Stimulated activated CD4-positive, alpha-beta T cell treated with anti-CD3 and anti-CD28 coated beads, Interleukin-15, amount 100 ng/mL, for 24 hours (primary cell): ENCODE measurements at places on chromosomes 5 and 9.

DNA sequence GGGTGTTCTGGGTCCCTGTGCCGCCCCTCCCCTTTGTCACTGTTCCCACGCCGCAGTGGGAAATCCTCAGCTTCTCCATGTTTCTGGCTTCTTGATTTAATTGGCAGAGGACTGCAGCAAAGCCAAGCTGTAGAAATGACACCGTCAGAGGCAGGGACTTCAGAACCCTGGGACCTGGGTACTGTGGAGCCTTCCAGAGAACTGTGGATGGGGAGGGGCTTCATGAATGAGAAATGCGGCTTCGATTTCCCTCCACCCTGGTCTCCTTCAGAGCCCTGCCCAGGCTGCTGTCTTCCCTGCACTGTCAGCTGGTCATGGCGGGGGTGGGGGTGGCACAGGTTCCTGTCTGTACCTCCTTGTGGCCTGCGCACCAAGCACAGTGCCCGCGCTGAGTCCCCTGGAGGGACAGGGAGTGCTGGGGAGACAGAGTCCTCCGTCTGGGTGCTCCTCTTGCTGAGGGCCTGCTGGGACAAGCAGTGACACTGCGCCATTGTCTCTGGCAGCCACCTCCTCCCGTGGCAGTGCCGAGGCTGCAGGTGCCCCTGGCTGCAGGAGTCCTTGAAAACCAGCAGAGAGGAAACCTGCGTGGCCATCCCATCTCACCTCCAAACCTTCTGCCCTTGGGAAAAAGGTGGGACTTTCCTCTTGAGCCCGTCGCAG is 47.2 kb downstream of the COL5A1 start:
- DNase-seq: no peak

GRCh38 chr5:97454015-97454414 is 271.0 kb upstream of the RIOK2 start:
- no peak for DNase-seq

GRCh38 chr9:8845376-8845775 is 1045.8 kb upstream of the DMAC1 start:
- no peak for DNase-seq

DNA sequence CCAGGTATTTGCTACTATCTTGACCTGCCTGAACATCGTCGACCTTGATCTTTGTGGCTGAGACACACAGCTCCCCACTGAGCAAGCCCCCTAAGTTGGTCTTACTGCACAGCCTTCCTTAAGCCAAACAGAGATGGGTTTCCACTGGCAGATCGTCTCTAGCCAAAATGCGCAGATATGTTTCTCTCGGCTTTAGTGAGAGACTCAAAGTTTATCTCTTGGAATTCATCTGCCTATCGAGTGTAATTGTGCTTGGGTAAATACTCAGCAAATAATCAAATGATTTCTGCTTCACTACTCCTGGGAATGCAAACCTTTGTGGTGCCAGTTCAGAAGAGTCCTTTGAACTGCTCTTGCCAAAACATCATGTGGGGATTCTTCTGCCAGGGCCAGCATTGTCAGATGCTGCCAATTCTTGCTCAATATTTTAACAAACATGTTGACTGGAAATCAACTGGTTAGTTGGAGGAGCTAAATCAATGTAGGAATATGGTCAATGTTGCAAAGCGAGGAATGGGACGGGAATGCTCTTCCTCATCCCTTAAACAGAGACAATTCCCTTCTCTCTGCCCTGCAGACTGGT is 141.2 kb upstream of the SLC28A3 start:
- no peak for DNase-seq

DNA sequence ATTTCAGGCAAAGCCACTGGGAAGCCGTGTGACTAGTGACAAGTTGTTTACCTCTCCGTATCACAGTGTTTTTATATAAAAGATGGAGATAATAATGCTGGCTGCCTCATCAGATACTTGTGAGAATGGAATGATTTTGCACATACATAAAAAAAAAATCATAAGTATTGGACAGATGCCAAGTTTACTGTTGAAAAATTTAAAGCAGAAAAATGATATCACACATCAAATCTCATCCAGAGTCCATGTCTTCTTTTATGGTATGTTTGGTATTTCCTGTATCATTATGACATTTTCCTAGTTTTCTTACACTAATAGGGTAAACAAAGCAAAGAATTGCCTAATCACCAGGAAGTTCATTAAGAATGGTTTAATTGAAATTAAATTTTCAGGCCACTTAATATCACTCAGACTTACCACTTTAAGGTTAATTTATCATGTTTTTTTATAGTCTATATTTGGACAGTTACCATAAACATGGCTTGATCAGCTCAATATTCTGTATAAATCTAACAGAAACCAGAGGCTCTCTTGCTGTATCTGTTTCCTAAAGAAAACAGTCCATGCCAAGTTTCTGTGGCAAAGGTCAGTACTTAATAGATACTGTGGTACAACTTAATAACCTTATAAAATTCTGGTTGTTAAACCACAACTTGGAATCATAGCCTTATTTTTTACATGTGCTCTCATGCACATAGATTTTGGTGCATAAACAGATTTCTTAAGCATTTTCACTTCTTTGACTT is 656.5 kb upstream of the RIOK2 start:
- DNase-seq: no peak

DNA sequence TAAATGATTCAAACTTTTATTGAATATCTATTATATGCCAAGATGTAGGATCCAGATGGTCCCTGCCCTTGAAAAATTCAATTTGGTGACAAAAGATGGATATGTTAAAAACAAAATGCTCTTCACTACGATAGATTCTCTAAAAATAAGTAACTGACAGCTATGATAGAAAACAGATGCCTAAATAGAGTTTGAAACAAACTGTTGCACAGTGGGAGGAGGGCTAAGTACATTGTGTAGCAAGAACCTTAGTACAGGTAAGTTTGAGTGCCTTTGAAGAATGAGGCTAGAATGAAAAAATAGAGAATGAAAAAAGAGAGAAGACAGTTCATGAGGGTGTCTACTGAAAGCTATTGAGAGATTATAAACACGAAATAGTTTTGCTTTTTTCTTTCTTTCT is 54.3 kb downstream of the HOMER1 start:
- no peak for DNase-seq

- no peak for DNase-seq
Measured at GRCh38 chr9:76355886-76356285, 38.3 kb downstream of the RFK start.

GRCh38 chr5:32388432-32389129 is 56.0 kb downstream of the ZFR start:
- DNase-seq: no peak

- no peak for DNase-seq
Measured at GRCh38 chr9:111966861-111967291, 70.3 kb downstream of the UGCG start.

- DNase-seq: no peak
Measured at GRCh38 chr5:142197098-142197497, 88.5 kb downstream of the NDFIP1 start.

DNA sequence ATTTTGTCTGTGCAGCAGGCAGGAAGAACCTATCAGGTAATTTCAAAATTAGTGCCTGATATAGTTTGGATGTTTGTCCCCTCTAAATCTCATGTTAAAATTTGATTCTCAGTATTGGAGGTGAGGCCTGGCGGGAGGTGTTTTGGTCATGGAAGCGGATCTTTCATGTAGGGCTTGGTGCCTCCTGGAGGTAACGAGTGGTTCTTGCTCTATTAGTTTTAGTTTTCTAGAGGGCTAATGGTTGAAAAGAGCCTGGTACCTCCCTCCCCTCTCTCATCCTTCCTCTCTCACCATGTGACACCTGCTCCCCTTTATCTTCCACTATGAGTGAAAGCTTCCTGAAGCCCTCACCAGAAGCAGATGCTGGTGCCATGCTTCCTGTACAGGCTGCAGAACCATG is 106.3 kb downstream of the DRD1 start:
- DNase-seq: no peak

GRCh38 chr9:81592887-81593266 is 96.5 kb downstream of the TLE1 start:
- DNase-seq: no peak

GRCh38 chr5:94694671-94695070 is 76.2 kb downstream of the SLF1 start:
- DNase-seq: no peak

GRCh38 chr9:81455462-81456219 is 233.7 kb downstream of the TLE1 start:
- DNase-seq: no peak

- DNase-seq: no peak
Measured at GRCh38 chr5:162837155-162837554, 600.2 kb upstream of the CCNG1 start.

DNA sequence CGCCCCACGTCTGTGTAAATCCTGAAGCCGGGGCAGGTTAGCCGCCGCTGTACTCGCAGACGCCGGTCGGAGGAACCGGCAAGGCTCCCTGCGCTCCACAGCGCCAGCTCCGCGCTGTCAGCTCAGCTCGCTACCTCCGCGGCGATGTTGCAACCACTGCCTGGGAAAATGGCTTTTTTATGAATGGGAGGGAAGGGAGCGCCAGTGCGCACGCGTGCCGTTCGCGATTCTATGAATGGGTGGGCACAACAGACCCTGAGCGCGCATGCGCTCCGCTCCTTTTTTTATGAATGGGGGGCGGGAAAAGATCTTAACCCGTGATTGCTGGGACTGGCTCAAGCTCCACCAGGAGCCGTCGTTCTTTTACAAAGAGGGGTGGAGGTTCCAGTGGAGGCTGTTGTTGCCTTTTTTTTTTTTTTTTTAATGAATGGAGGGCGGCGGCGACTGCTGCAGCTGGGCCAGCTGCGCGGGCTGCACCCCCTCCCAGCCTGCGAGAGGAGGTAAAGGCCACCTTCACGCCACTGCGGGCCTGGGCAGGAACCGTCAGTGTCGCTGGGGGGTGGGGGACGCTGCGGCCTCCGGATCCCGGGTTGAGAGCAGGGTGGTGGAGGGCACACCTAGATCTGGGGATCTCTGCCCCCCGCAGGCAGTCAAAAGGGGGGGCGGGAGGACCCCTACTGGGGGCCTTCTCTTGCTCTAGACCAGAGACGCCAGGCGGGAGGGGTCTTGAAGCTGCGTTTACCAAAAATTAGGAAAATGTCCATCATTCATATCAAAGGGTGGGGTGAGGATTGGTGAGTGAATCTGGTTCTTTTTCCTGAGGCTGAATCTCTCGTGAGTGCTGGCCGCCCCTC is at the start of gene SPRY4:
Gene SPRY4 (minus strand): TSS at position 151 of the 854 bp plus-strand sequence. CDS start 9,913 bp downstream, outside the sequence.
- peak; percentile 92 for DNase-seq
